OCI-M1 (cell line): ENCODE measurements at places on chromosomes 6 and 20.
A peak's percentile ranks its signal among the peaks of the same experiment; 100 is the strongest.

DNA sequence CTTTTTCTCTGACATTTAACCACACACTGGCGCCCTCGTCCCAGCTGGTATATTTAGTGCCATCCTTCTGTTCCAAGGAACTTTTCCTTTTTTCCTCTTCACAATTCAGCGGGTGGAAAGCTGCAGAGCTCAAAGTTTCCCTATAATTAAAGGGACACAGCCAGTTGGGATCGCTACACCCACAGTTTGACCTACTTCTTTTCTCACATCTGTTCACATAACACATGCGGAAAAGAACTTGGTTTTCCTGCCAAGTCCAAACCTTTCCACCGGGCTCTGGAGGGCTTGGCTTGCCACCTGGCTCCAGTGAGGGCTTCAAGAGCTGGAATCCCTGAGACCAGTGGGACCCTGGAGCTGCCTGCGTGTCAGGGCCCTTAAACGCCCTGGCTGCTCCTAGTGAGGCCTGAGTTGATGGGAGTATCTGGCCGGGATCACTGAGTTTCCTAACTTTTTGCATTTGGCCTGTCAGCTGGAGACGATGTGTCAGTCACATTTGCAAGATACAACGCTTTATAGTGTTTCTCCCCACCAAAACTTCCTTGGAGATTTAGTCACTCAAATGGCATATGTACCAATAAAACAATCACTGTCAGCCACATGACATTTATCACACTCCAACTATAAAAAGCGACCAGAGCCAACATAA is 176.0 kb downstream of the SASH1 start:
- no peak for DNase-seq

DNA sequence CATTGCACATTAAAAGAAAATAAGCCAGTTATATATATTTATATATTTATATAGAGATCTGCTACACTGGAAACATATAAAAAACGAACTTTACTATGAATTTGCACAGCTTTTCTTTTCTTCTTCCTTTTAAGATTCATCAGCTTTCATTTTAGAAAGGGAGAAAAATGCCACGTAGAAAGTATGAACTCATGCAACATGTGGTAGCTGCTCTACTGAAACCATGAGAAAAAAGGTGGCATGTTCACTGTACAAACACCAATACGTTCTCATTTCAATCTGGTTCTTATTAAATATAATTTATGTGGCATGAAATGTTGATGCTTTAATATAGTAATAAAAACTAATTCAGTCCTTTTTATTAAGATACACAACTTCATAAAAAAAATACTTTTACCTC is 68.8 kb upstream of the THEMIS start:
- DNase-seq = no peak

DNA sequence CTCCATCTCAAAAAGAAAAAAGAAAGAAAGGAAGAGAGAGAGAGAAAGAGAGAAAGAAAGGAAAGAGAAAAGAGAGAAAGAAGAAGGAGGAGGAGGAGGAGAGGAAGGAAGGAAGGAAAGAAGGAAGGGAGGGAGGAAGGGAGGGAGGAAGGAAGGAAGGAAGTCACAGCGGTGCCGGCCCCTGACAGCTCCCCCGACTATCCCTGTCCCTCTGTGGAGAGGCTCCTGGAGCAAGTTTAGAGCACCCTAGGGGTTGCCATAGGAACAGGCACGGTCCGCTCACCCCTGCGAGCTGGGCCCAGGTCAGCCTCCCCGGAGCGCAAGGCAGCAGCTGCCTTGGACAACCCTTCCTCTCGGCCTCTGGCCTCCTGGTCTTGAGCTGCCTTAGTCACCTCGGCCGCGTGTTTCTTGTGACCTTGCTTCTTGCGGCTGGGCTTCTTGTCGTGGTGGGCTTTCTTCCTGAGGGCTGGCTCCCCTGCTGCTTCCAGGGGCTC is 6.8 kb downstream of the BNIP5 start:
- no peak for DNase-seq

- no peak for DNase-seq
Observed at GRCh38 chr6:156262014-156262413, 515.2 kb upstream of the ARID1B start.

GRCh38 chr20:18225632-18226031 is 62.7 kb upstream of the ZNF133 start:
- DNase-seq = no peak

DNA sequence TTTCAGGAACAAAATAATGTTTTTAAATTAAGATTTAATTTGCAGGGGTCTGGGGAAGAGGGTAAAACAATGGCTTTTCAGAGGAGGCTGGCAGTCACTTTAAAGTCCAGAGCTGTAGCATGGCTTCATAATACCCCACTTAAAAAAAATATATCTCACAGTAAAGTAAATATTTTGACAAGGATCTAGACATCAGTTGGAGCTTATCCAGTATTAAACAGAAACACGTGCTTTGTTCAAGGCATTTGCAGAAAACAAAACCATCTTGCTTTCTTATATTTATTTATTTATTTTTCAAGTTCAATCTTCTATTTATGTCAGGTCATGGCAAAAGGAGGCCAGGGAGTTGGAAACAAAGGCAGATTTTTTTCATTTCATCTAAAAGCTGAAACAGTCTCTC is 53.3 kb upstream of the PRL start:
- no peak for DNase-seq

DNA sequence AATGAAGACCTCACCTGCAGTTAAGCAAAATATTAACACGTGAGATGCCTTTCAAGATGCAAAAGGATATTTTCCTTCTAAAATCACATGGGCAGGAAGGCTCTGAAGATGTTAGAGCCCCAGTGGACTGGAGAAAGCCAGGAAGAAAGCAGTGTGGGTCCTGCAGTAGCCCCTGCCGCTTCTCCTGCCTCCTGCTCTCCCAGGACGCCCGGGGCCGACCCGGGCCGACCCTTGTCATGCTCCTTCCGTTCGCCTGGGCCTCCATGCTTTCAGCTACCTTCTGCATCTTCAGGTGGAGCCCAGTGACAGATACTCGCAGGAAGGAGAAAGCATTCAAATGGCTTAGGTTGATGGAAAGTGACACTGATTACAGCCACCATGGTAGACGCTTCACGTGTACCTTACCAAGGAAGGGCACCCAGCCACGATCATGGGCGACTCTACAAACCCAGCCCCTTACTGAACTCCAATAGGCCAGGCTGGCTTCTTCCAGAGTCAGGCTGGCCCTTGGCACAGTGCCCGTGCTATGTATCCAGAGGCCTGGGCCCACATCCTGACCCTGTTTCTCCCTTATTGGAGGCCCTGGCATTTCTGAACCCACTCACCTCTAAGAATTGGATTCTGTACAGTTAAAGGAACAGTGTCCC is 69.0 kb downstream of the TCP11 start:
- no peak for DNase-seq

DNA sequence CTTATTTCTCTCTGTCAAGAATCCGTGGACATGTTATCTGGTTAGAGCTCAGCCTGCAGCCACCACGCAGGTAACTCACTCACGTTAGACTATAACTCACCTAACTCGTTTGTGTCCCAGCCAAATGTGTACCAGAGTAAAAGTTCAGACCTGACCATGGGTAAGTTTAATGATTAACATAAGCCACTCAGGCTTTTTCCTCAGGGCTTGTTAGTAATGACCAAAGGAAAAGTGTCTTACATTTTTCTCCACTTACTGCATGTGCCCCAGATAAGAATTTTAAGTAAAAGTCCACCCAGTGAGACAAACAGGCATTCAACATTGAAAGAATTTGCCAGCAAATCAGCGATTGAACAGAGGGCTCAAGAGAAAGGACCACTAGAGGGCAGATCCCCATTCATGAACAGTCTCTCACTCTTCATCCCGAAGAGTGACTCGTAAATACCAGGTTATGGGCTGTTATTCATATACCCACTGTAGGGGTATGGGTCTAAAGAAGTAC is at the start of gene PKHD1:
Gene PKHD1, minus strand, starts transcription at position 116 of the 502 bp plus-strand sequence. CDS start 2,680 bp downstream, outside the sequence.
- peak; percentile 51 for DNase-seq

DNA sequence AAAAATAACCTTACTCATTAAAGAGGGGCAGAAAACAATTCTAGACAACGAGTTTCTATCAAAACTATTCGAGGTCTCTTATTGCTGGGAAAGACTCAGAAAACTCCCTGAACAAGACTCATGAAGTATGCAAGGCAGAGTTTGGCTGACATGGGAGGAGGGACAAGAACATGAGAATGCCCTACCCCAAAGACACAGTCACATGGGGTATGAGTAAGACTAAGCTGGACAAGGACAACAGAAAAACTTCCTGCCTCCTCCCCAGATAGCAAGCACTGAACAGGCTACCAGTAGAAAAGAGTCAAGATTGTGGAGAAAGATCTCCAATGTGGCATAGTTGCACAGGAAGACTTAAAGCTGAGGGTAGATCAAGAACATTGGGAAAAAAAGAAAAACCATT is 39.7 kb upstream of the PHIP start:
- DNase-seq = peak; percentile 47

- DNase-seq = no peak
Observed at GRCh38 chr6:166692723-166693302, 65.8 kb upstream of the RPS6KA2 start.
